Suprapubic skin (tissue), 4 donors: ENCODE measurements at places on chromosomes 7 and 10. TPM values are rescaled to one million over a fixed set of nuclear protein-coding genes. Genes with fewer than 3 reads are reported as not detected.
A peak's percentile ranks its signal among the peaks of the same experiment; 100 is the strongest.

The PRKCQ gene
- 0.51 TPM for total RNA-seq

The SEC61A2 gene
- 8.6 TPM for total RNA-seq

The CCDC7 gene
- total RNA-seq, result 10.1 TPM

DNA sequence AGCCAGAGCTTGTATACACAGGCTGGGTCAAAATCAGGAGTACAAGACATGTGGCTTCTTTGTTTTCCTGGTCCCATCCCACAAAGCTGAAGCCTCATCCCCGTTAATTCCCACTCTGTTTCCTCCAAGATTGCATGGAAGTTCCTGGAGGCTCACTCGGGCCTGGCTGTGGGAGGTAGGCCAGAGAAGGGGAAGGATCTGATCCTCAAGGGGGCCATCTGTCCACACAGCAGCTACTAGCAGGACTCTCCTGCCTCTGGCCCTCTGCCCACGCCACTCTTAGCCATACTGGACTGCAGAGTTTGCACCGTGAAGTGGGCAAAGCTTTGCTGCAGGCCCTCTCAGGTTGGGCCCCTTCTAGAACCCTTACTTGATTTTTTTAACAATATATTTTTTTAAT is 160.6 kb downstream of the FGFR2 start:
- no peaks in the 10 kb centered on the region for H3K4me1 ChIP-seq
- H3K36me3 ChIP-seq, result no peaks in the 10 kb centered on the region
- no peaks in the 10 kb centered on the region for H3K27me3 ChIP-seq
- H3K27ac ChIP-seq, result no peak overlapping the region
- H3K4me3 ChIP-seq, result no peak overlapping the region

DNA sequence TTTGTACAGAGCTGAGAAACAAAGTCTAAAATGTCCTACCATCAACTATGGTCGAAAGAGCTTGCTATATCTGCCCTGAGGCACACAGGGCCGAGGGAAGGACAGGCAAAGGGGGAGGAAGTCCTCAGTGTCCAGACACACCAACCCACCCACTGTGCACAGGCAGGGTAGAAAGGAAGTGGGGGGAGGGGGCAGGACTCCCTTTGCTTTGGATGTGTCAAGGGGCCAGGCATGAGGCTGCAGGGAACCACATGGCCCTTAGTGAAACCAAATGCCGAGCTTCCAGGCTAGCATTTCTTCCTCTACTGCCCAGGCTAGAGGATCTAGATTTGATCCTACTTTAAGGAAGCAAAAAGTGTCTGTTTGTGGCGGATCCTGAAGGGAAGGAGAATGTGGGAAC is 28.6 kb downstream of the KCNH2 start:
- H3K27ac ChIP-seq, result no peak overlapping the region
- no peak overlapping the region for H3K4me3 ChIP-seq
- peak; percentile 20 for DNase-seq

- no peaks in the 10 kb centered on the region for H3K27me3 ChIP-seq
- no peaks in the 10 kb centered on the region for H3K36me3 ChIP-seq
- DNase-seq, result no peak
These were observed 197.9 kb downstream of the CDCA7L start for GRCh38 chr7:21747806-21748205.

DNA sequence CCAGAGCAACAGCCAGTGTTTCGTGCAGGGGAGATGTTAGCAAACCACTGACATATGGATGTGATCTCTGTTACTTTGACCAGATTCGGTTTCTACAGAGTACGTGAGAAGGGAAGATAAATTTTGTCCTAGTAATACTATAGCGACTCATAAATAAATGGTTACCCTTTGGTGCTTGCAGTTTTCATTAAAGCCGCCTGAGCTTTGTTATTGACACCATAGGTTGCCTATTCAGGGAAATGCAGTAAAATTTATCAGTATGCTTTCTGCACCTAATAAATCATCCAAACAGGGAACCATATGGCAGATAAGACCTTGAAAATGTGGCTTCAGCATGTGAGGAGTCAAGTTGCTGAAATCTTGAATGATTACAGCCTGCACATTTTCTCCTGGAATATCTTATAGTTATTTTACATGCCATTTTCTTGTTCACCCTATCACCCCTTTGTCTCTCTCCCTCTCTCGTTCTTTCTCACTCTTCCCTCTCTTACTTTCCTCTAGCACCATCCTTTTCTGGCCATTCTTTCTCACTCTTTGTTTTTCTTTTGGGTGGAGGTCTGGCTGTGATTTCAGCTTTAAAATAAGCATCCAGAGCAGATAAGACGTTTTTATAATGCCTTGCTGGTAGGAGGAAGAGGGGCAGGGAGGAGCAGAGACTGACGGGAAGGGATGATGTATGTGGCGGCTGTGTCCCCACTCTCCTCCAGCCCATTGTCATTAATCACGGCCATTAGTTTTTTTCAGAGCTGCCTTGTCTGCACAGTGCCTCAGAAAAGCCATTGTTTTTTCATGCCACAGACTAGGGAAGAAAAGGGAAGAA is 182.5 kb downstream of the LRMDA start:
- peaks cover 12% of the 10 kb centered on the region for H3K4me1 ChIP-seq
- no peaks in the 10 kb centered on the region for H3K27me3 ChIP-seq
- no peak for DNase-seq
- H3K36me3 ChIP-seq, result no peaks in the 10 kb centered on the region
- no peak overlapping the region for H3K27ac ChIP-seq

- no peak for DNase-seq
- H3K36me3 ChIP-seq, result no peaks in the 10 kb centered on the region
- no peaks in the 10 kb centered on the region for H3K4me1 ChIP-seq
- no peak overlapping the region for H3K27ac ChIP-seq
- H3K4me3 ChIP-seq, result no peak overlapping the region
These were observed 11.4 kb upstream of the LRRC61 start for GRCh38 chr7:150311711-150312110.

GRCh38 chr7:100132126-100132525 is 5.4 kb downstream of the MBLAC1 start:
- no peak overlapping the region for H3K4me3 ChIP-seq
- H3K27me3 ChIP-seq, result no peaks in the 10 kb centered on the region
- H3K36me3 ChIP-seq, result no peaks in the 10 kb centered on the region

DNA sequence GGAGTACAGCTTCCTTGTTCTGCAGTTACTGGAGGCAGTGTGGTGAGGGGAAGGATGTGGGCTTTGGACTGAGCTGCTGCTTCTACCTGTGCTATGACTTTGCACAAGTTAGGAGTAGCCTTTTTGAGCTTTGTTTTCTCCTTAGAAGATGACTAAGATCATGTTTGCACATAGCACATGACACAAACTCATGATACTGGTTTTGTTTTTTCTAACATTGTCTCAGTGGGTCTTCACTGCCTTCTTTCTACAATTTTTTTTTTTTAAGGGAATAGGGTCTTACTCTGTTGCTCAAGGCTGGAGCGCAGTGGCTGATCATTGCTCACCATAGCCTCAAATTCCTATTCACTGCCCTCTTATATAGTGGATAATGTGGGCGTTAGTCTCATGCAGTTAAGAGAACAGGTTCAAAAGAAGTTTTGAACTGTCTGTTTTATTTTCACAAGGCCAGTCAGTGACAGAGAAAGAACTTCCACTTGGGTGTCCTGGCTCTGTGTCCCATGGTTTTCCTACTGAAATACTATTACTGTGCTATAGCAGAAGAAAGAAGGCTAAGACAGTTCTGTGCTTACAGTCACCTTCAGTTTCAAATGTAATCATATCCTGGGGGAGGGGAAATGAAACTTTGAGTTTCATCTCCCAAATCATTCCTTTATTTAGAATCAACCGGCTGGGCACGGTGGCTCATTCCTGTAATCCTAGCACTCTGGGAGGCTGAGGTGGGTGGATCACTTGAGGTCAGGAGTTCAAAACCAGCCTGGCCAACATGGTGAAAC is 72.0 kb downstream of the KAT6B start:
- H3K4me3 ChIP-seq, result no peak overlapping the region
- H3K4me1 ChIP-seq, result peaks cover 21% of the 10 kb centered on the region
- H3K36me3 ChIP-seq, result no peaks in the 10 kb centered on the region
- no peak for DNase-seq
- no peaks in the 10 kb centered on the region for H3K27me3 ChIP-seq
